Adrenal gland (tissue), 19 donors: ENCODE measurements at places on chromosomes 12 and 14. TPM values are rescaled to one million over a fixed set of nuclear protein-coding genes. Genes with fewer than 3 reads are reported as not detected.

The GPR132 gene
- 2.1 TPM for total RNA-seq

GRCh38 chr14:93343797-93344196, 3.2 kb upstream of the COX8C start:
- no peak for DNase-seq

DNA sequence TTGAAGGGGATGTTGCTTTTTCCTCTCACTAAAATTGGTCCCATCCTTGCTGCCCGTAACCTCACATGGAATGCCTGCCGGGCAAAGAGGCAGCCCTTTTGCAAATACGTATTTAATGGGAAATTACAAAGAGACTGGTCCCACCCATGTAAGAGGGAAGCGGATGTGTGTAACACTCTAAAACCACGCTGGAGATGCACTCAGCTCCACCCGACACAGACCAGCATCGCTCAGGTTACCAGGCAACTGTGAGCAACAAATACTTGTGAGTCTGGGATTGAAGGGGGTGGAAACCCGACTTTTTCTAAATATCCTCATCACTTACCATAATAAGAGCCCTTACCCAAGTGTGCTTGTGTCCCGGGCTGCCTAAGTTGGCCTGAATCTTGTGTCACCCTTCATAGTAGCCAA, 47.7 kb downstream of the ELK3 start:
- DNase-seq: no peak

GRCh38 chr12:109234012-109234411, 75.1 kb downstream of the FOXN4 start:
- no peak for DNase-seq

DNA sequence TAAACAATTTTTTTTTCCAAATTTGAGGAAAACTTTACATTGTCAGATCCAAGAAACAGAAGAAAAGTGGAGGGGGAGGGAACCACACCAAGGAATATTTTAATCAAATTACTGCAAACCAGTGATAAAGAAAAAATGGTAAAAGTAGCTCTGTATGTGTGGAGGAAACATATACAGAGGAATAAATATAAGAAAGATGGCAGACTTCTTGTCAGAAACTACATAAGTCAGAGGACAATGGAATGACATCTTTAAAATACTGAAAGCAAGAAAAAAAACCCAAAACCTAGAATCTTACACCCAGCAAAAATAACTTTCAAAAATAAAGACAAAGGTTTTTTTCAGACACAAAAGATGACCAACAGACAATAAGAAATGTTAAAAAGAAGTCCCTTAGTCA, 10.2 kb upstream of the LLPH start:
- DNase-seq: no peak

The GPX2 gene
- total RNA-seq: not detected

DNA sequence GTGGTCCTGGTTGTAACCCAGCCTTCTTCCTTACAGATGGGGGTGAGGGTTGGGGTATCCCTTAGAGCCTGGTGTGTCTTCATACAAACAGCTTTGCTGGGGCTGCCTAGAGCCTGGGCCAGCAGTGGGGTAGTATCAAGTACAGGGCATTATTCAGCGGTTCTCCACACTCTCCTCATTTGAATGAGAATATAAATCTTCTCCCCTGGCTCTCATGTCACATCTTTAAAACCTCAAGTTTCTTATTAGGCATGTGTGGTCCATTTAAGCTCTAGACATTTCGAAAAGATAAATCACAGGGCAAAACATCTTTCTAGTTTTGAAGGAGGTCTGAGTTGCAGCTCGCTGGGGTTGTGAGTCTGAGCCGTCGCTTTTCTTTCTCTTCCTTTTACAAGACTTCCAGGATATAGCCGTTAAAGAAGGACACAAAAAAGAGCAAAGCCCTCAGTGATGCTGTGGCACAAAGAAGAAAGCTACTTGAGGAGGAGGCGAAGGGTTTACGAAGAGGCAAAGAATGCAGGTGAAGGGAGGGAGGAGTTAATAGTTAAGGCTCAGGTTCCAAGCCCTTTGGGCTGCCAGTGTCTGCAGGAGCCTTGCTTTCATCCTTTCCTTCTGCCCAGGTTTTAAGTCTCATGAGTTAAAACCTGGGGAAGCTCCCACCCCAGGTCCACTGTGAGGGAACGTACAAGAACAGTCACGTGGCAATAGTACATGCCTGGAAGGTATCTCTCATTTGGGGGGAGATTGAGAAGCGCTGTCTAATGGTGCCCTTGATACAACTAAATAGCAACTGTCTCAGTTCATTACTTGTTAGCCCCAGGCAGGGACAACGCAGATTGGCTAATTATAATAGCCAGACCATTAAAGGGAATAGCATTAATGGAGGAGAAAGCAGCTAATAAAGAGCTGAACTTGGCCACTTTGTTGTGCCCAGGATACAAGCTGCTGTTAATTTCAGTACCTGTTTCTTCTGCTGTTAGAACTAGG, 94.2 kb downstream of the ETV6 start:
- no peak for DNase-seq

The NGB gene
- total RNA-seq: not detected

GRCh38 chr12:101696251-101697196, 916 bp upstream of the CHPT1 start:
- peak; percentile 76 for DNase-seq

- DNase-seq: no peak
Measured at GRCh38 chr12:109650808-109651207, 62.8 kb upstream of the FAM222A start.

The RNU7-1 gene
- total RNA-seq: not detected

DNA sequence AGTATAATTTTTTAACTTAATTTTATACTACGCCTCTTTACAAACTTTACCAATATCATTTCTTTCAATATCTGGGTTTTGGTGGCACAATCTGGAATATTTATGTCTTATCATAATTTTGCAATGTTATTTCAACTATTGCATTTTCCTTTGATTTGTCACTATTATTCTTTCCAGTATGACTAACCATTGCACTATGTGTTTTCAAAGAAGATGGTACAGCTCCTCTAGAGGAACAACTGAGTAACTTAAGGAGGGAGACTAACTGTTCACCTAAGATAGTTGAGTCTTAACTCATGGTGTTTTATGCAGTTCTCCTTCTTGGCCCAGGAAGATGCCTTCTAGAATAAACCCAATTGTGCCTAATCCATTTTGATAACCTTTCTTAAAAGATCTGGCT, 60.5 kb upstream of the KIF21A start:
- no peak for DNase-seq

DNA sequence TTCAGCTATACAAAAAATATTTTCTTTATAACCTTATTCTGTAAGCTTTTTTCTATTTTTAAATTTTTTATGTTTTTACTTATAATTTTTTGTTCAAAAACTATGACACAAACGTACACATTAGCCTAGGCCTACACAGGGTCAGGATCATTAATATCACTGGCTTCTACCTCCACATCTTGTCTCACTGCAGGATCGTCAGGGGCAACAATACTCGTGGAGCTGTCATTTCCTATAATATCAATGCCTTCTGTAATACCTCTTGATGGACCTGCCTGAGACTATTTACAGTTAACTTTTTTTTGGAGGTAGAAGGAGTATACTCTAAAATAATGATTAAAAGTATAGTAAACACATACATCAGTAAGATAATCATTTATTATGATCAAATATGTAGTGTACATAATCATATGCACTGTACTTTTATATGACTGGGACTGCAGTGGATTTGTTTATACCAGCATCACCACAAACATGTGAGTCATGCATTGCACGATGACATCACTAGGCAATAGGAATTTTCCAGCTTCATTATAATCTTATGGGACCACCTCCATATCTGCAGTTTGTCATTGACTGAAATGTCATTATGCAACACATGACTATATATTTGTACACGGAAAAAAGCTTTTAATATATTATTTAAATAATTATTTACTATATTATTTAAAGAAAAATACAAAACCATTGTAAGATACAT, 18.5 kb upstream of the PMCH start:
- DNase-seq: no peak

DNA sequence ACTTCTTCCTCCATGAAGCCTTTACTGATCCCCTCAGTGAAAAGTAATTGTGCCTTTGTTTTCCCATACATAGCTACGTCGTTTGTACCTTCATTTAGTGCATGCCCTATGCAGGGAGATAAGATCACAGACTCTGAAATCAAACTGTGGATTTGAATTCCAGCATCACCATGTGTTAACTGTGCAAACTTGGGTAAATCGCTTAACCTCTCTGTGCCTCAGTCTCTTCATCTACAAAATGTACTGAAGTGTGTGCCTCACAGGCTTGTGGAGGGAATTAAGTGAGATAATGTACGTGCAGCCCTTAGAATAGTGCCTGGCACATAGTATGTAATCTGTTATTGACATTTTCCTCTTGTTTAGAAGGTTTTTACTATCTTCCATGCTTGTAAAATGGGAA, 4.1 kb downstream of the CMAS start:
- DNase-seq: no peak

DNA sequence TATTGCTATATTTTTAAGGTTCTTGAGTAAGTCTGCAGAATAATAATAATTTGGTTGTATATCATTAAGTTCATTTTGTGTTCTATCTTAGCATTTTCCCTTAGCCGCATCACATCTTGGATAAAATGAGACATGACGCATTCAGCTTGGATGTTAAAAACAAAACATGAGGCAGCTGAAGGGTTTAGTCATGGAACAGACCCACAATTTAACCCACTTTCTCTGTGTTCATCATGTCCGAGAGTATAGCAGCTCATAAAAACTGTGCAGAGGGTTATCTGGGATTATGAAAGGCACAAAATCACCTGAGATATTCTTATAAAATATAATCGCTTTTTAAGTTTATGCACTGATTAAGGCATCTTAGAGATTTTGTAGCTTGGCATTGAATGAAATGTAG, 219.3 kb downstream of the TRHDE start:
- DNase-seq: no peak
